ENCODE measurements at places on chromosomes 4 and X.

- no peak for DNase-seq
Observed at GRCh38 chr4:17397611-17398010, 114.3 kb downstream of the QDPR start.

DNA sequence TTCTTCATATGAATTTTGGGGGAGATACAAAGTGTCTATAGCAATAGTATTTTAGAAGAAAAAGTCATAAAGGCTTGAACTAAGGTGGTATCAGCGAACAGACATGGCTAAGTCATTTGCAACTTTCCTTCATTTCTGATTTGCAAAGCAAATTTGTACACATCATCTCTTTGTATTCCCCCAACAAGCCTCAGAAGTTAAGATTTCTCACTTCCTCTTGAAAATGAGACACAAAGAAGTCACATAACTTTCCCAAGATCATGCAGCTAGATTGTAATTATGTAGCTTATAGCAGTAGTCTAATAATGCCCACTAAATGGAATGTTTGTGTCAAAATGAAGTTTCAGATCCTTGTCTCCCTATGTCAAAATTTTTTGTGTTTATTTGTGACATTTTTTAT, 709.8 kb upstream of the HS3ST1 start:
- DNase-seq = no peak

DNA sequence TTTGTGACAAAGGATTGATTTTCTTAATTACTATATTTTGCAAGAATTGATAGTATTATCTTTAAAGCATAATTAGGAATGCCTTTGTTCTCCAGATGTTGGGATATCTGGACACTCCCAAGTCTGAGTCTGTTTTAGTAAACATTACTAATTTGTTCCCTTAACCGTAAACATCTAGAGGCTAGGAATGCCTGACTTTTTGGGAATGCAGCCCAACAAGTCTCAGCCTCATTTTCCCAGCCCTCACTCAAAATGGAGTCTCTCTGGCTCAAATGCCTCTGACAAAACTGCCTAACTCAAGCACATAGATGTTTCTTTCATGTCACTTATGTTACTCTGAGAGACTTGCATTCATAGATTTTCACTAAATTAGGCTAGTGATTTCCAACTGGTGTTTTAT, 297.0 kb upstream of the CLNK start:
- no peak for DNase-seq

GRCh38 chr4:4578981-4579380, 37.1 kb upstream of the STX18 start:
- no peak for DNase-seq

GRCh38 chr4:46870411-46870810, 38.6 kb downstream of the COX7B2 start:
- no peak for DNase-seq

- DNase-seq = no peak
Observed at GRCh38 chr4:57498251-57498650, 388.1 kb upstream of the IGFBP7 start.

GRCh38 chr4:11130195-11130970, 298.3 kb downstream of the HS3ST1 start:
- DNase-seq = no peak

- DNase-seq = peak; percentile 57
Observed at GRCh38 chrX:19017271-19017670, 33.4 kb upstream of the PHKA2 start.

GRCh38 chrX:154484255-154485149, 1.9 kb downstream of the UBL4A start:
- peak; percentile 54 for DNase-seq

DNA sequence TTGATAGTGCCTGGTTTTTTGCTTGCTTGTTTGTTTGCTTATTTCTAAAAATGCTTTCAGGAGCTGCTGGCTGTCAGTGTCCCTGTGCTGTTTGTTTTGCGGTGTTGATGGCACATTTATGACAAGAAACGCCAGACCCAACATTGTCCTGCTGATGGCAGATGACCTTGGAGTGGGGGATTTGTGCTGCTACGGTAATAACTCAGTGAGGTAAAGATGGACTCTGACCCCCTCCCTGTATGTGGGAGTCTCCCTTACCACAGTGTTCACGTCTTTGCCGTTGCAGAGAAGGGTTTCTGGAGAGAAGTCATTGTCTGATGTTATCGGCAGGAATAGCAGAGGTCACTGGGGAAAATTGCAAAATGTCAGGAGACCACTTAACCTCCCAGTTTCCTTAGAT, at the start of gene ARSH:
TSS of gene ARSH (plus strand) at position 52 of the 400 bp plus-strand sequence. CDS start at position 119, 67 bp downstream.
- no peak for DNase-seq

GRCh38 chrX:136687457-136687856, 39.5 kb downstream of the CD40LG start:
- no peak for DNase-seq

DNA sequence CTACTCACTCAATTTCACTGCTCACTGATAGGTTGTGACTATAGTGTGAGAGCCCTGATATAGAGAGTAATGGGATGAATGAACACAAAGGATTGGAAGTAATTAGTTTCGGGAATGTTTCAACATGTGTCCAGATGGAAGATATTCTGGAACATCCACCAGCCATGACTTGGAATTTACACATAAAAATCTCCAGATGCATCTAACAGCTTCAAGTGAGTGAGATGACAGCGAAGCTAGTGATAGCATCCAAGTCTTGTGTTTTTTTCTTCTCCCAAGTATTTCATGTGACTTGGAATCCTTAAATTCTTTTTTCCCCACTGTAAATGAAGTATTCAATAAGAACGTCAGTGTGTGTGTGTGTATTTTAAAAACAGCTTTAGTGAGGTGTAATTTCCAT, 82.1 kb downstream of the CLDN34 start:
- DNase-seq = no peak

- DNase-seq = no peak
Observed at GRCh38 chrX:15856222-15856587, 1.6 kb upstream of the AP1S2 start.

DNA sequence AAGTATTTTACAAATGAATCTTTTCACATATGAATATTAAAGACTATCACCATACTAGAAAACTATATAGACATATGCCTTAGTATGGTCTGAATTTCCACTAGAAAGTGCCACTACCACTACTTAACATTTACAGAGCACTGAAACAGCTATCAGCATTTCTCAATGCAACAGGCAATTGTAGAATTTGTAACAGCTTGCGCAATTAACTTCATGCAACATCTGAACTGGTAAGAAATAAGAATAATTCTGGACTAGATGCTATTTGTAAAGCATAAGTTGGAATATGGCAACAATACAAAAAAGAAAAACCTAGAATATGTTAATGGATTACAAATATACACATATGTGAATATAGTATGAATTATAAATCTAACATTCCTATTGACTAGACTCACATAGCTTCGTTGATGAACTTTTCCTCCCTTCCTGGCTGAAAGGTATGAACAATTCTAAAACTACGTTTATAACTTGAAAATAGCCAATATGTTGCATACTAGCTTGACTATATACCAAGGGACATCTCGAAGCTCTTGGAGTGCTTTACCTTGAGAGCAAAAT, 82.0 kb downstream of the ATP8A1 start:
- no peak for DNase-seq

GRCh38 chr4:41219421-41219950, 5.1 kb upstream of the APBB2 start:
- DNase-seq = no peak

DNA sequence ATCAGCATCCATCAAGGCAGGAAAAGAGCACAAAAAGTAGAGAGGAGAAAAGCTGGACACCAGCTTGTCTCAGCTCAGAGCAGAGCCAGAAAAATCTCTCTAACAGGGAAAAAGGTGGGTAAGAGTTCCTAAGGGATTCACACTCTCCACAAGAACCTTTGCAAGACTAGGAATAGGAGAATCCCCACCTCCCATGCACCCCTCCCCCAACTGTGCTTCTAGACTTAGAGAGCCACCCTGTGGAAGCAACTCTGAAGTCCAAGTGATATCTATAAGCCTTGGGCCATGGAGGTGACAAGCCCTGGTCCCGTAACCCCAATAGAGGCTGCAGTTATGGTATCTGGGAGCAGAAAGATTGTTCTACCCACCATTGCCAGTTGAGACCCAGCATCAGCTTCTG, 267.6 kb upstream of the MTMR8 start:
- DNase-seq = no peak

GRCh38 chr4:84905646-84906045, 60.8 kb downstream of the WDFY3 start:
- no peak for DNase-seq

- DNase-seq = no peak
Observed at GRCh38 chrX:49976682-49977197, 54.3 kb downstream of the CLCN5 start.

DNA sequence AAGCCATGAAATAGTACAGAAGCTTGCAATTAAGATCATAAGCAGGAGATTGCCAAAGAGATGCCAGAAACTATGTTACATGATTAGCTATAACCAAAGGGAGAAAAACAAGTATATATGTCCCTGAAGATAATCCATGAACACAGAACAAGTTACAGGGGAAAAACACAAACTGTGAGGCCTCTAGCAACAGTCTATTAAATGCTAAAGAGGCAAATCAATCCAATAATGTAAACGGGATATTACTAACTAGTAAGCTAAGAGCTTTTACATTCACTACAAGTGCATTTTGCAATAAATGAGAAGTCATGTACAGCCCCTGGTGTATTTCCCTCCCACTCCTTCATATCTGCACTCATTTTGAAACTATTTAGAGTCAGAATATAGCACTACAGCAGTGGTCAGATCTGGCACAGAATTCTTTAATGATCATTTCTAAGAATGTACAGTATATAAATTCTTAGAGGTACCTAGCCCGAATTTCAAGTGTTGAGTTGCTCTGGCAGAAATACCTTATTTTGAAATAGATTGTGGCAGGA, 449.8 kb upstream of the SMIM31 start:
- DNase-seq = no peak

- no peak for DNase-seq
Observed at GRCh38 chr4:15707363-15707715, 4.5 kb downstream of the BST1 start.

DNA sequence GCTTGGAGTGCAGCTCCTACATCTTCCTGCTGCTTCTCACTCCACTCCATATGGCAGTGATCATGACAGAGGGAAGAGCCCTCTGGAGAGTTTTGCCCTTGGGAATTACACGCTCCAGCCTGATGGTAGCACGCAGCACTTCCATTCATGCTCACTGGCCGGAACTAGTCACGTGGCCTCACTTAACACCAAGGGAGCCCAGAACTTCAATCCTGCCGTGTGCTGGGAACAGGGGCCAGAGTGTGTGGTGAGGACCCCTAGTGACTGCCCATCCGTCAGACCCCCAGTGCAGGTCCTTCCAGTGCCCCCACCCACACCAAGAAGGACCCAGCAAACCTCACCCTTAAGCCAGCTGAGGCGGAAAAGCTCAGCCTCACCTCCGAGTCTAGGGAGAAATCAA, 230.7 kb downstream of the EVC2 start:
- DNase-seq = no peak

- DNase-seq = no peak
Observed at GRCh38 chrX:109709129-109709631, 23.9 kb downstream of the ACSL4 start.

GRCh38 chrX:96590403-96590802, 94.2 kb upstream of the DIAPH2 start:
- no peak for DNase-seq

DNA sequence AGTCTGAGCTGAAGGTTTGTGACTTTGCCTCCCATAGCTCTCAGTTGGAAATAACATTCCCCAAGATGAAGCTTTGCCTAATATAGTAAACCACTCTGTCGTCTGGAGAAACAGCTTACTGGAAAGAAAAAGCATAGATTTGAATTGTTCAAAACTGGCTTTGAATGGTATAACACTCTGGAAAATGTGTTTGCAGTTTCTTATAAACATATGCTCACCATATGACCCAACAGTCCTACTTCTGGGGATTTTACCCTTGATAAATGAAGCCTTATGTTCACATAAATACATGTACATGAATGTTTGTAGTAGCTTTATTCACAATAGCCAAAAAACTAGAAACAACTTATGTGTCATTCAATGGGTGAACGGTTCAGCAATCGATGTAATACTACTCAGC, 10.2 kb downstream of the VEGFD start:
- no peak for DNase-seq

- peak; percentile 88 for DNase-seq
Observed at GRCh38 chrX:10450229-10450958, 170.0 kb downstream of the MID1 start.

DNA sequence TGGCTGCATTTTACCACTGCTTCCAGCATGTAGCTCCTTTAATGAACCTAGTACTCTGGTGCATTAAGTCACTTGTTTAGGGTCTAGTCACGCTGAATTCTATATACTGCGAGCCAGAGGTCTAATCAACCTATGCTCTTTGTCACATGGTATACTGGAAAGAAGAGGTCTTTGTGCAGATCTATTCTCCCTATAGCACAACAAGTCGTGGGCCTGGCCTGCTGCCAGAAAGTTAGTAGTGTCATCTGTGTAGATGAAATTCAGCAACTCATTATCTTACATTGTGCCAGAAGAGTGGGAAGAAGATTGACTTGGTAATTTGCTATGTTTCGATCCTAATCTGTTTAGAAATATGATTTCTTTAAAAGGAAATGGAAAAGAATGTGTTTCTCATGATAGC, 80.8 kb downstream of the AWAT2 start:
- no peak for DNase-seq

GRCh38 chrX:130606425-130606824, 204.6 kb downstream of the RBMX2 start:
- no peak for DNase-seq

GRCh38 chr4:174281182-174281737, 2.2 kb downstream of the FBXO8 start:
- no peak for DNase-seq

DNA sequence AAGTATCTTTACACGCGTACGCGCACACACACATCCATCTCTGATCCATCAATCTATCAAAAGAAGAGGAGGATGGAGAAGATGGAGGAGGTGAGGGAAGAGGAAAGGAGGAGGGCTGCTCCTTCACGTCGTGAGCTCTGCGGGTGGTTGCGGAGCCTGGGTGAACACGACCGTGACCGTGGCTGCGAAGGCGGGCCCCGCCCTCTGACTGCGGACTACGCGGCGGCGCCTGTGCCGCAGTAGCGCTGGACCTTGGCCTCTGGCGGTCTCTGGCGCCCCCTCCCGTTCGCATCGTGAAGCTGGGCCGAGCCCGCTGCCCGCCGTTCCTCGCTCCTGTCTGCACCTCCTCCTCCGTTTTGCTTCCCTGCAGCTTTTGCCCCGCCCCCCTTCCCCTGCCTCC, 37.7 kb upstream of the ARAF start:
- peak; percentile 54 for DNase-seq

Measured in A172 (cell line).